ENCODE measurements at places on chromosomes 12 and 14.

DNA sequence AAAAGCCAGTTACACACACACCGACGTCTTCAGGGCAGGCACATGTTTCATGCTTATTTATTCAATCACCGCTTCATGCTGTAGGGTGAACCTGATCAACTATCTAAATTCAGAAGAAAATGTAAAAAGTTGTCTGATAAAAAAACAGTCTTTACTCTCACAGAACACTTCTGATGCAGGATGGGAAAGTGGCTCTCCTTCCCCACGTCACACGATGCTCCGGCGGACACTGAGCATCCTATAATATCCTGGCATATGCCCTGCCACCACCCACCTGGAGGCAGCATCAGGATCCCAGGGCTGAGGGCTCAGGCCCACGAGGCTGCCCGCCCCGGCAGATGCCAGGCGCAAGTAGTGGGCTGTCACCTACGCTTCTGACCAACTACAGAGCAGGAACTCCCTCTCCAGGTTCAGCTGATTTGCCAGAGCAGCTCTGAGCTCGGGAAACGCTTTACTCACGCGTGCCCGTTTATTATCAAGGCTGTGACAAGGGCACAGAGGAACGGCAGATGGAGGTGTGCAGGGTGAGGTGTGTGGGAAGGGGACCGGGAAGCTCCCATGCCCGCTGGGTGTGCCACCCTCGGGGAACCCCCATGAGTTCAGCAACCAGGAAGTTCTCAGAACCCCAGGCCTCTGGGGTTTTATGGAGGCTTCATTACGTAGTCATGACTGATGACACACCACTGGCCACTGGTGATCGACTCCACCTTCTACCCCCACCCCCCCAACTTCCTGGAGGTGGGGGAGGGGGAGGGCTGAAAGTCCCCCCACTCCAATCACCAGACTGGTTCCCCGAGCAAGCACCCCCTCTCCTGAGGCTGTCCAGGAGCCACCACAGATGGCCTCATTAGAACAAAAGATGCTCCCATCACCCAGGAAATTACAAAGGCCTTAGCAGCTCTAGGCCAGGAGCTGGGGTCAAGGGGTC lies 32.1 kb downstream of the SLC15A4 start:
- no peak for DNase-seq

- peak; percentile 32 for DNase-seq
Observed at GRCh38 chr12:71430756-71431155, 8.8 kb upstream of the LGR5 start.

GRCh38 chr14:102825307-102826095 lies 48.3 kb downstream of the TRAF3 start:
- no peak for DNase-seq

DNA sequence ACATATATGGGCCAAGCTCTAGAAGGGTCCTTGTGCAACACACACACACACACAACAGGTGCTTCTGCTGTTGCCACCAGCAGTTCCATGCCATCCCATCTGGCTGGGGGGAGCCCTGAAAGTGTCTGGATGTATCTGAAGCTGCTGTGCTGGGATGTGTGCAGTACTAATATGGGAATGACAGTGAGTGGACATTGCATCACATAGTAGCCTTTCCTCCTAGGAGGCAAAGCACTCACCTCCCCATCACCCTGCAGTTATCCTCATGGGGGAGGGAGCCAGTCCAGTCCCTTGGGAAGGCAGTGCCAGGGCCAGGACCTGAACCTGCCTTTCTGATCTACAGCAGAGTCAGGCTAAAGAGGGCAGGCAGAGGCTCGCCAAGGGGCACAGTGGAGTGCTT lies 208.9 kb downstream of the CACNA1C start:
- no peak for DNase-seq

- no peak for DNase-seq
Observed at GRCh38 chr14:59252772-59253500, 64.5 kb downstream of the DAAM1 start.

DNA sequence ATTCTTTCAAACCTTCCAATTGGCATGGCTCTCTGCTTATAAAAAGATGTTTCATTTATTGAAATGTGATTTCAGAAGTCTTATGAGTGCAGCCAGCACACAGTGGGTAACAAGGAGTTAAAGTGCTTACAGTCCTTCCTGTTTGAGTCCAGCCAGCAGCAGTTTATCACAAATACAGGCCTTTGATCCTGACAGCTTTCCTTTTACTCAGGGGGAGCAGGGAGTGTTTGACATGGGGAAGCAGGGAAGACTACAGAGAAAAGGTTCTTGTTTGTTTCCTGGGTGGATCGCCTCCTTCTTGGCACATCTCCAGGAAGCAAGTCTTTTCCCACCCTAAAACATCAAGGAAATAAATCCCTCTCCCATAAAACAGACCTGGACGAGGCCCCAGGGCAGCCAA lies 216.1 kb downstream of the MSRB3 start:
- no peak for DNase-seq

GRCh38 chr14:69956970-69957369 lies 77.8 kb downstream of the SMOC1 start:
- no peak for DNase-seq

- no peak for DNase-seq
Observed at GRCh38 chr14:75723716-75724115, 62.7 kb downstream of the TTLL5 start.

DNA sequence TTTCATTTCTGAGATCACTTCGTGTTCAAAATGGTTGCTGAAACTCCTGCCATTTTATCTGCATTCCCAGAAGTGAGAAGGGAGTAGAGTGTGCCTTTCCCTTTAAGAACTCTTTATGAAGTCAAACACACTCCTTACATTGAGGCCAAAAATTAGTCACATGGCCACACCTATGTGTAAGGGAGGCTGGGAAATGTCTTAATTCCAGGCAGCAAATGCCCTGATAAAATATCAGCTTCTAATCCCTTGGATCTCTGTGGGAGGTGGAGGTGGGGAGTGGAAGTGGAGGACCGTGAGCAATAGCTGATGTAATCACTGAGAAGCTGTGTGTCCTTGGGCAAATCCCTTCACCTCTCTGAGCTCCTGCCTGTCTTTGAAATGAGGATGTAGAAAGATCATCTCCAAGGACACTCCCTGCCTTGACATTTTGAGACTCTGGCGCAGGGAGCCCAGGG lies 22.7 kb upstream of the ANKRD9 start:
- no peak for DNase-seq

DNA sequence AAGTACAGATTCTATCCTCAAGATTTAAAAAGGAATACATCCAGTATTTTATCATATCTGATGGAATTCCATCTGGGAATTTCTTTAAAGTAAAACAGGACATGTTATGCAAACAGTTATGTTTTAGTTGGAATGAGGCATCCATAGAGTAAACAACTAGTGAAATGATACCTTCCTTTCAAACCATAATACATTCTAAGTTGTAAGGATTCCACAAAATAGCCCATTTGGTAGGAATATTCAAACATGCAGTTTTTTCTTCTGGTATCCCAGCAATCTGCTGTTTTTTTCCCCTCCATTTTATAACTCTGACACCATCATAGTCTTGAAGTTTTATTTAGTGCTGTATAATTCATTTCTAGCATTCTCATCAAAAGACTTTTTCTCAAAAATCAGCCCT lies 149.6 kb downstream of the ADAMTS20 start:
- no peak for DNase-seq

GRCh38 chr12:119145367-119145766 lies 33.4 kb upstream of the HSPB8 start:
- DNase-seq: no peak
